ENCODE measurements at places on chromosomes 7 and 10.
A peak's percentile ranks its signal among the peaks of the same experiment; 100 is the strongest.

DNA sequence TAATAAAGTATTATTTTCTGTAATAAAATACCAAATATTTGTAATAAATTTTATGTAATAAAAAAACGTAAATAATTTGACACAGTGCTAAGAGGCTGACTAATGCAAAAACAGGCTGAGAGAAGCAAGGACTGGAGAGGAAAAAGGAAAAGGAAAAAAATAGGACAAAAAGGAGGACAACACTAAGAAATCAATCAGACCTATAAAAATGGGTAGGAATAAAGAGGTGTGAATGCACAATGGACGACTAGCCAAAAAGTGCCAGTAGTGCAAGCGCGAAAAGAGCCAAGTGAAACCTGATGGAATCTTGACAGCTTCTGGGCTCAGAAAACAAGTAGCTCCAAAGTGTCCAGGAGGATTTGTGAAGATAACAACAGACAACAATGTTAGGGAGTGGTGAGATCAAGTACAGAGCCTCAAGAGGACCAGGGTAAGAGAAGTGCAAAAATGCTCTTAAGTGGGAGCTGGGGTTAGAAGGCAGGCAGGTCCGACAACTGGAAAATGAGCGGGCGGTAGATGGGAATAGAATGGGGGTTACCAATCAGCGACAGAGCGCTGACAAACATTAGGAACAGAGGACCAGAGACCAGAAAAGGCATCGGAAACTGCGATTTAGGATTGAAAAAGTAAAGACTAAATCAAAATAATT, 1.2 kb downstream of the BRAF start:
- peak; percentile 22 for DNase-seq

DNA sequence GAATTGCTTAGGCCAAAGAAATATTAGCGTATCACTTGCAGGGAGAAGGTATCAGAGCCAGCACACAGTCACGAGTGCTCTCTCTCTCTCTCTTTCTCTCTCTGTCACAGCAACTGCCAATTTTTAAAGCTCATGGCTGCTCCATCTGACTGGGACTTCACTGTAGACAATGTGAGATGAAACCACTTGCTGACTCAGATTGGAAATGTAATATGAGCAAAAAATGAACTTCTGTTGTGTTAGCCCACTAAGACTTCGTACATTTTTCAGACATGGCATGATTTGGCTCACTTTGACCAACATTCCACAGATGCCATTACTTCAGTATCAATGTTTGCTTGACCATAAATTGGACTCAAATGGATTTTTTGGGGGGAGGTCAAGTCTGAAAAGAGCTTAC, 68.1 kb downstream of the DGKB start:
- DNase-seq = peak; percentile 77

- DNase-seq = no peak
Observed at GRCh38 chr10:117161386-117162033, 23.4 kb upstream of the VAX1 start.

- DNase-seq = peak; percentile 85
Observed at GRCh38 chr10:17029581-17030271, 99.9 kb downstream of the CUBN start.

- DNase-seq = no peak
Observed at GRCh38 chr10:45592432-45592831, 80.1 kb downstream of the ZFAND4 start.

- DNase-seq = no peak
Observed at GRCh38 chr7:92325858-92326257, 80.1 kb downstream of the ANKIB1 start.

GRCh38 chr10:22389856-22390589, 44.7 kb downstream of the SPAG6 start:
- DNase-seq = no peak

DNA sequence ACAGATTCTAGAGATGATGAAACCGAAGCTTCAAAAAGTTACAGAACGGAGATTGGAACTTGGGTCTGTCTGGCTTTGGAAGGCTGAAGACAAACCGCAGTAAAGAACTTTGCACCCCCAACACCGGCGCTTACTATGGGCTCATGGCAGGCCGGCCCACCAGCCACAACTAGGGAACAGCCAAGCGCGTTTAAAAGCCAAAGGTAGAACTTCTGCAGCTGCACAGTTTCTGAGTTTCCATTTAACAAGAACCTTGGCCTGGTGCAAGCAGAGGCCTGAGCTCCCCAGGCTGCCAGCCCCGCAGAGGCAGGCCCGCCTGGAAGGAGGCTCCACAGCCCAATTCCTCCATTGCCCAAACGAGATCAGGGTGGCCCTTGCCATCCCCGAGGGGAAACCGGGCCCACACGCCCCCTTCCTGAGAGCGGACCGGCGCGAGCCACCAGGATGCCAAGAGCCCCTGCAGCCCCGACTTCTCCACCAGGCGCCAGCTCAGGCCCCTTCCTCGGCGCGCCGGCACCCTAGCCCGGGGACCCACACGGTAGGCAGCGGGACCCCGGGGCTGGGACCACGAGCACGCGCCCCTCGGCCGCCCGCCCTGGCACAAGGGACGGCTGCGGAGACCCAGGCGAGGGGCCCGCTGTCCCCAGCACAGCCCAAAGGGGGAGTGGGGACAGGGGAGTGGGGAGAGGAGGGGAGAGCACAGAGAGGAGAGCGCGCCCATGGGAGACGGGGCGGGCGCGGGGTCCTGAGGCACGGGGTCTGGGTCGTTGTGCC, 566 bp downstream of the MAD1L1 start:
- peak; percentile 21 for DNase-seq

DNA sequence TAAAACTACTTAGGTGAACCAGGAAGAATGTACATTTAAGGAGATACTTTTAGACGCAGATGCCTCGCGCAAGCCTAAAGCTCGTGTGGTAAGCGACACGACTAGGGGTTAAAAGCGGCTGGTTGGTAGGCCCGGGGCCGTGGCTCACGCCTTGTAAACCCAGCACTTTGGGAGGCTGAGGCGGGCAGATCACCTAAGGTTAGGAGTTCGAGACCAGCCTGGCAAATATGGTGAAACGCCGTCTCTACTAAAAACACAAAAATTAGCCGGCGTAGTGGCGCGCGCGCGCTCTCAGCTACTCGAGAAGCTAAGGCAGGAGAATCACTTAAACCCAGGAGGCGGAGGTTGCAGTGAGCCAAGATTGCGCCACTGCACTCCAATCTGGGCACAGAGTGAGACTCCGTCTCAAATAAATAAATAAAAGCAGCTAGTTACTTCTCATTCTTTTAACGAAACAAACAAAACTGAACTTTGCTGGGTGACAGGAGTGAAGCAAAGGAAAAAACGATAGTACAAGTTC, 879 bp downstream of the NUDT5 start:
- DNase-seq = peak; percentile 44

DNA sequence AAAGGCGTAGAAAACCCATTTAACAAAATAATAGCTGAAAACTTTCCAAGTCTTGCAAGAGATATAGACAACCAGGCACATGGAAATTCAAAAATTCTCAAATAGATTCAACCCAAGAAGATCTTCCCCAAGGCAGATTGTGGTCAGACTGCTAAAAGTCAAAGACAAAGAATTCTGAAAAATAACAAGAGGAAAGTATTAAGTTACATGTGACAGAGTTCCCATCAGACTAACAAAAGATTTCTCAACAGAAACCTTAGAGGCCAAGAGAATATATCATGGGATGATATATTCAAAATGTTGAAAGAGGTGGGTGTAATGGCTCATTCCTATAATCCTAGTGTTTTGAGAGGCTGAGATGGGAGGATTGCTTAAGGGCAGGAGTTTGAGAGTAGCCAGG, 59.8 kb downstream of the TMEM178B start:
- DNase-seq = peak; percentile 55

DNA sequence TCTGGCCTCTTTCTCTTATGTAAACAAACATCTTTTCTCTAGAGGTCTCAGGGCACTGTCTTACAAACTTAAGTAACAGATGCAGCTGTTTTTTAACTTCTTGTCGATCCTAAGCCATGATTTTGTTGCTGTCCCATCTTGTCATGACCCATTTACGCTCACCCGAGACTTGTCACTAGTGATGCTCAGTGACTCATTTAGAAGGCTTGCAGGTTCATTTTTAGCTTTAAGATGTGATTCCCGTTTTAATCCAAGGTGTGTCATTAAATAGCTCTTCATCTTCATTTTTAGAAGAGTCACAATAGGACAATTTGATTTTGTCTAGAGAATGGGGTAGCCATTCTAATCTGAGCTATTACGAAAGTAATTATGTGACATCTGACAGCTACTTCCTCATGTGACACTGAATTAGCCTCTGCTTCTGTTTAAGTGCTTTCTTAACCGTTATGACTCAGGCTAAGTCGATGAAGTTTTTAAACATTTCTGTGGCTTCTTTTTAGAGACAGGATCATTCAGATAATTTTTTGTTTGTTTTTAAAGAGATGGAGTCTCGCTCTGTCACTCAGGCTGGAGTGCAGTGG, 42.7 kb downstream of the SPDYE5 start:
- DNase-seq = peak; percentile 92

DNA sequence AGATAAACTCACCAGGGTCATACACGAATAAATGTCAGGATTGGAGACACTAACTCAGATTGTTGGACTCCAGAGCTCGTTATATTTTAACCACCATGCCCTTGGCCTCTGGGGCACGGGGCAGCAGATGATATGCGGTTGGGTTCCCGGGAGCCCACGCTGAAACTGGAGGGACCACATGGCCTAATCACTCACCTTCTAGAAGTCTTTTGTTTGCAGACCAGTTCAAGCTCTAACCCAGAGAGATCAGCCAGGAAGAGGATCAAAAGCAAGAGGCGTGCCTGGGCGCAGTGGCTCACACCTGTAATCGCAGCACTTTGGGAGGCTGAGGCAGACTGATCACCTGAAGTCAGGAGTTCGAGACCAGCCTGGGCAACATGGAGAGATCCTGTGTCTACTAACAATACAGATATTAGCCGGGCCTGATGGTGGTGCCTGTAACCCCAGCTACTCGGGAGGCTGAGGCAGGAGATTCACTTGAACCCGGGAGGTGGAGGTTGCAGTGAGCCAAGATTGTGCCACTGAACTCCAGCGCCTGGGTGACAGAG, 42.6 kb upstream of the ECHDC3 start:
- DNase-seq = no peak

DNA sequence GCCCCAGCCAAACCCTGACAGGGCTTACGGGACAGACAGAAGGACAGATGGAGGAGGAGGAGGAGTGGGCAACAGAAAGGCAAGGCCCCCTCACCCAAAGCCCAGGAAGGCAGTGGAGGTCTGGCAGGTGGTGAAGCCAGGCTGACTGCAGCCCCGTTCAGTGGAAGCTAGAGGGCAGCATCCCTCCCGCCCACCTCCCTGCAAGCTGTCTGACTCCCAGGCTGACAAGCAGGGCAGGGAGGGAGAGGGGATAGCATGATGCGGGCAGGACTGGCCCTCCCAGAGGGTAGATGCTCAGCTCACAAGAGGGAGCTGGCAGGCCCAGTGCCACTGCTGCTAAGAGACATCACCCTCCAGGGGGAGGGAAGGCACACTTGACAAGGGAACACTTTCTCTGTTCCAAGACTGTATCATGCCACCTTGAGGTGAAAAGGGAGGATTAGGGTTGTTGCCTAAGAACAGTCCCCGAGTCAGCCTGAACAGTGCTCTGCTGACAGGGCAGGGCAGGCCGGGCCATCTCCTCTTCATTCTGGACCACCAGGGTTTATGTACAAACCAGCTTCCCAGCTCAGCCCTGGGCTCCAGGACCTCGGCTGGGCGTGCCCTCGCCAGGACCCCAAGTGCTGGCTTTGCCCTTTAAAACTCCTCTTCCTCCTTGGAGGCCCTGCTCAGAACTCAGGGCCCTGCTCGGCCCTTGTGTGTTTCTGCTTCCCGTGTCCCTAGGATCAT, 61.8 kb downstream of the RASGEF1A start:
- peak; percentile 50 for DNase-seq

- no peak for DNase-seq
Observed at GRCh38 chr7:151261529-151261928, 13.0 kb upstream of the SMARCD3 start.

- DNase-seq = no peak
Observed at GRCh38 chr10:90642650-90643049, 215.2 kb downstream of the HTR7 start.

DNA sequence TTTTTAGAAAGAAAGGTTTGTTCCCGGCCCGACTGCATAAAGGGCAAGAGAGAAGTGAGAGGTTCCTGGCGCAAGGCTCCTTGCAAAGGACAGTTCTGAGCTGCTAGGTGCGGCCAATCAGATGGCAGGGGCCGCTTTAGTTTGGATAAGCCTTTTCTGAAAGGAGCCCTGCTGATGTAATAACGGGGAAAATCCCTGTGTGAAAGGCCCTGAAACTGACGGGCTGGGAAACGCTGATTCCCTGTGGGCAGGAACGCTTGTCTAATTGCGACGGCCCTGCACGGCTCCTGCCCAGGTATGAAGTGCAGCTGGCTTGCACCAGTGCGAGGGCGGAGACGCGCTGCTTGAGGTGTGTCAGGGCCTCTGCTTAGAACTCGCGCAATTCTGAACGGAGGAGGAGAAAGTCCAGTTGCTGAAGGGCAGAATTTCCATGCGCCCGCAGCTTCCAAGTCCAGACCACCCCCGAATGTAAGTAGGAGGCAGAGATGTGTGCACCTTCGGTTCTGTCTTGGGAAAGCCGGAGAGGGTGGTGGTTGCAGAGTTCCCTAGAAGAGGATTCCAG, 30.5 kb downstream of the TACC2 start:
- DNase-seq = no peak

DNA sequence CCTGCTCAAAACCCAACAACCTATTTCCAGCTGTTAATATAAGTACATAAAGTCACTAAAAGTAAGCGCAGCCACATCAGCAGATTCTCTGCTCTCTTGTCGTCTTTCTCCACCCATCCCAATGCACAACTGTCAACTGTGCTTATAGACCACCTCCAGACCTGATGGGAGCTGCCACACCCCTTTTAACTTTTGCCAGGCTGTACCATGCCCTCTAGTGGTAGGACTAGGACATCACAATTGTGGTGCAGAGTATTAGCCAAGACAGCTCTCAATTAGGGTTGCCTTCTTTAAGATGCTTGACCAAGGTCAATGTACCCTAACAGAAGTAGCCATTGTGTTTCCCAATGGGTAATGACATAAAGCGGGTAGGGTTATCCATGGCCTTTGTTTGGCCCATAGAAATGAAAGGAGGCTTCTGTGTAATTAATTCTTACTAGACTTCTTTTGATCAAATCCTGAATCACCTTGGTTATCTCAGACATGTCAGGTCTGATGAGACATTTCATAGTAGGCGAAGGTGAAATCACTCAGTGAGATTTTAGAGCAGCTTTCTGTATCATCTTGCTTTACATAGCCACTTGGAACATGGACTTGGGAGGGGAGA, 68.1 kb downstream of the SCRN1 start:
- peak; percentile 65 for DNase-seq

DNA sequence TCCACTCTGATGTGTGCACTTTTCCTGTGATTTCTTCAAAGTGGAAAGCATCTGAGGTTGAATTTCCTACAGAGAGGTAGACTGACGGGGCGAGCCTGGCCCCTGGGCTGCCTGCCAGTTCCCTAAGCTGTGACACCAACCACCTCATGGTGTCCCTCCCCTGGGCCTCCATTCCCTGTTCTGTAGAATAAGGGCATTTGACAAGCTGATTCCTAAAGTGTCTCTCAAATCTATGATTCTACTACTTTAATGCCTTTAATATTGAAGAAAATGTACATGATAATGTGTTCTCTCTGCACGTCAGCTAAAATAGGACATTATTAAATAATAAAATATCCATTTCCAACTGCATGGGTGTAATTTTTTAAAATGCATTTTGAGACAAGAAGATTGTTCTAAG, 105.1 kb downstream of the SEC61G start:
- no peak for DNase-seq

GRCh38 chr7:5543361-5543760, 119.7 kb upstream of the TNRC18 start:
- DNase-seq = no peak
